ENCODE measurements at places on chromosomes 3 and 15.

GRCh38 chr3:110301781-110302180 is 769.8 kb upstream of the NECTIN3 start:
- no peak for DNase-seq

DNA sequence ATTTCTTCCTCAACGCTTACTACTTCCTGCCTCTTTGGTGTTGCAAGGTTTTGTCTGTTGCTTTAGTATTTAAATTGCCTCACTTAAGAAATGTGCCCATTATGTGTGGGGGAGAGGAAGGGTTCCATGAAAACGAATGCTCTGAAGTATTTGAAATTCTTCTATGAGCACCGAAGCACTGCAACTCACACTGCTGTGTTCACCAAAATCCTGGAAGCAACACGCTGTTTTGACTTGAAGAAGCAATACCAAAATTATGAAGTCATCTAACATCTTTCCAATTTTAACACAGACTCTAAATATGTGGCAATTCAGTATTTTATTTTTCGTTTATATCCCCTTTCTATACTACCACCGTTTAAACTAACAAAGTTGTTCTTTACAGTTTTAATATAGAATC is 101.5 kb downstream of the RBMS3 start:
- no peak for DNase-seq

GRCh38 chr15:88300089-88300488 is 43.5 kb upstream of the NTRK3 start:
- no peak for DNase-seq

- DNase-seq, result no peak
Observed at GRCh38 chr15:97446138-97446537, 514.4 kb upstream of the ARRDC4 start.

- DNase-seq, result no peak
Observed at GRCh38 chr3:28317438-28318022, 31.0 kb upstream of the ZCWPW2 start.

DNA sequence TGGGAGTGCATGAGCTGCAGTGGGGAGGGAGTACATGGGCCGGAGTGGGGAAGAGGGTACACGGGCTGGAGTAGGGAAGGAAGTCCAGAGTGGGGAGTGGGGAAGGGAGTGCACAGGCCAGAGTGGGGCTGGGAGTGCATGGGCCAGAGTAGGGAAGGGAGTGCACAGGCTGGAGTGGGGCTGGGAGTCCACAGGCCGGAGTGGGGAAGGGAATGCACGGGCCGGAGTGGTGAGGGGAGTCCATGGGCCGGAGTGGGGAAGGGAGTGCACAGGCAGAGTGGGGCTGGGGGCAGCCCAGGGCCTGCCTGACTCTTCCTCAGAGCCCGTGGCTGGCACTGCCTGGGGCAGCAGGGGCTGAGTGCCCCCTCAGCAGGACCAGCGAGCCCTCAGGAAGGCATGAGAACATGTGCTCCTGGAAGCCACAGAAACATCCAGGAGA is 40.7 kb downstream of the KLF15 start:
- no peak for DNase-seq

- no peak for DNase-seq
Observed at GRCh38 chr3:67783281-67784250, 129.2 kb upstream of the SUCLG2 start.

DNA sequence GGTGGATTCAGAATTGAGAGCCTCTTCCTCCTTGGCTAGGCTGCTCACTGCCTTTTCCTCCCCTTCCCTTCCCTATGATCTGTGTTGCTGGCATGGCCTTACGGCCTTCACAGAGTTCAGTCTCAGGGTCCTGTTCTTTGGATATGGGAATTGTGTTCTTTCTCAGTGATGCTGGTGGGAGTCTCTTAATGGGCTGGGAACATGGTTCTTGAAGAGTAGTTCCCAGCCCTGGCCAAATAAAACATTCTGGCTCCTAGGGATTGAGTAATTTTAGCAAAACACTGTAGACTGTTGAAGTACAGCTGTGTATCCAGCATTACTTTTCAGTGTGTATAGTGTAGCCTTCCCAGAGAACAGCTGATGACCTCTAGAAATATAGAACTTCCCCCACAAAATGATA is 22.6 kb upstream of the FILIP1L start:
- DNase-seq, result no peak

GRCh38 chr15:80660119-80660518 is 35.0 kb upstream of the ABHD17C start:
- DNase-seq, result no peak

GRCh38 chr15:55796321-55796965 is 53.5 kb upstream of the PRTG start:
- DNase-seq, result no peak

GRCh38 chr3:116001151-116001621 is 377.9 kb downstream of the GAP43 start:
- no peak for DNase-seq

DNA sequence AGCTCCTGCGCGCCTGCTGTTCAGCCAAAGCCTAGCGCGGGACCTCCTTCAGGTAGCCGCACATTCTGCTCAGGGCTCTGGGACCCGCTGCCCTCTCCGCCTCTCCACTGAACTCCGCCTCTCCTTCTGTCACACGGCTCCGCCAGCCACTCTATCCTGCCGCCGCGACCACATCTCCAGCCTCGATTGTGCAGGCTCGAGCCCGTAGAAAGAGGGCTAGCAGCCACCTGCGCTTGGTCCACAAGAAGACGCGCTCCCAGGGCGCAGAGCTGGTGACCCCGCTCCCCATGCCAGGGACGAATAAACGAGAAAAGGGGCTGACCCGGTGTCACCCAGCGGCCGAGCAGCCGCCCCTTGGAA is 1.1 kb upstream of the VIPR1 start:
- DNase-seq, result no peak

GRCh38 chr15:95869920-95870319 is 460.6 kb upstream of the NR2F2 start:
- no peak for DNase-seq

DNA sequence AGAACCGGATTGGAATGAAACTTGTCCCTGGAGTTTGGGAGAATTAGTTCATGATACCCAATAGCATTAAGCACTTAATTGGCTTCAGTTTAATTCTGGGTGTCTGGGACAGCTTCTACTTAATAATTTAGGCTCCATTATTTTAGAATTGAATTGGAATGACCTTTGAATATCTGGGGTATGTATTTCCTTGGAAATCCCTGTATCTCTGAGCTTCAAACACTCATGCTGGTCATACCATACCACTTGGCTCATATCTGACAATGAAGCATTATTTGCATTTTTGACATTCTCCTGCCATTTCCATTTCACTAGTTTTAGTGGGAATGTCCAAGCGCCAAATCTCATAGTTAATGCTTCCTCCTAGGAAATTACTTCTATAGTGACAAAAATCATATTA is 393.1 kb downstream of the DIPK2A start:
- no peak for DNase-seq

DNA sequence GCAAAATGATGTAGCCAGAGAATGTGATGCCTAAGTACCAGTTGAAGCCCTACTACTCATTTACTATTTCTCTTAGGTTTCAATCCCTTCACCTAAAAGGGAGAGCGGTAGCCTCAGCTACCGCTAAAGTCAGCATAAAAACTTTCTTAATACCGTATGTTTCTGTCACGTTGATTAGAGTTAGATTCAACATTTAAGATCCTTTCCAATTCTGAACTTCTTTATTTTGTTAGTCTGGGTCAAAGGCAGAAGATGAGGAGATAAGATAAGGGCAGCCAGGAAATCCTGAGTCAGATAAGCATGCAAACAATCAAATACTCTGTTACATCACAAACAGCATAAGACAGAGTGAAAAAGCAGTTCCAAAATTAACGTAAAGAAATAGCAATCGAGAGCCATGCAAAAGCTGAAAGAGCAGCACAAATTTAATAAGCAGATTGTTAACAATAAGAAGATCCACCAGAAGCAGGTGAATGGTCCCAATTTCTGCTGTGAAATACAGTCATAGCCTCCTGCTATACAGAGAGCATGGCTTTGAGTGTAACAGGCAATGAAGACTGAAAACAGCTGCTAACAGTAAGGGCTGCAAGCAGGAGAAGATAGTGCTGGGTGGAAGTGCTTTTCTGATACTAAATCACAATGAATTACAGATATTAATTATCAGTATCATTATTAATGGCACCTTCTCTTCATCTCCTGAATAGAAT is 3.0 kb downstream of the TMEM207 start:
- DNase-seq, result no peak

- no peak for DNase-seq
Observed at GRCh38 chr15:42220216-42220615, 12.1 kb upstream of the VPS39 start.

DNA sequence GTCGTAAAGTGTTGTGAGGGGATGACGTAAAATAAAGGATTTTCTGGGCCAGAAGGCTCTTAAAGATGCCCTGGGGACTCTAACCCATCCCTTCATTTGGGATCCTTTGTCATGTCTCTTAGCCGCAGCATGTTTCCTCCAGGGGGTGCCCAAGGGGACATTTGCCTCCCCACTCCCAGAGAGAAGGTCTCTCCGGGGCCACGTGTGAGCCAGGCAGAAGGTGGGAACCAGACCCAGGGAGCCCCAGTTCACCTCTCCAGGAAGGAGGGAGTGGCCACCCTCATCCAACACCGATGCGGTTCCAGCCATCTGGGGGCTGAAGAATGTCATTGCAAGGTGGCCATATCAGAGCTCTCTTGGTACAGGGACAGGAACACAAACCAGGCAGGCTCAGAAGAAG is 25.2 kb downstream of the ST8SIA2 start:
- DNase-seq, result no peak

GRCh38 chr3:45524565-45524964 is 70.0 kb upstream of the LIMD1 start:
- DNase-seq, result no peak

- DNase-seq, result no peak
Observed at GRCh38 chr3:13420045-13420830, at the start of gene NUP210. NUP210 (minus strand) TSS chr3:13420322; CDS start chr3:13420226, 96 bp downstream.

- no peak for DNase-seq
Observed at GRCh38 chr3:71350998-71351397, 232.5 kb downstream of the FOXP1 start.
